GM04503 (cell line): ENCODE measurements at places on chromosomes 12 and 14.

- no peak for DNase-seq
These were observed 103.0 kb downstream of the TTLL5 start for GRCh38 chr14:75764020-75764419.

DNA sequence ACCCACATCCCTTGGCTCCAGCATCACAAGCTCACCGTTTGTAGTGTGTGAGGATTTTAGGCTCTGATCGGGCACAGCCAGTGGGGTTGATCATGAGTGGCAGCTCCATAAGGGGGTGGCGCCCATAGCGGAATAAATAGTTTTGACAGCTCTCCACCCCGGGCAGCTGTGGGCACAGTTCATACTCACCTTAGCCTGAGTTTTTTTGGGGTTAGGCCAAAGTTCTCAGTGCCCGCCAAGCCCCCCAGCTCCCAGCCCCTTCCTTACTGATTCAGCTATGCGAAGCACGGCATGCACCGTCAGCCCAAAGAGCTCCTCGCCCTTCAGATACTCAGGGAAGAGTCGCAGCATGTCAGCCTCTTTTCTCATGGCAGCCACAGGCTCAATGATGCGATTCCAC, 6.0 kb upstream of the PRKAG1 start:
- no peak for DNase-seq

DNA sequence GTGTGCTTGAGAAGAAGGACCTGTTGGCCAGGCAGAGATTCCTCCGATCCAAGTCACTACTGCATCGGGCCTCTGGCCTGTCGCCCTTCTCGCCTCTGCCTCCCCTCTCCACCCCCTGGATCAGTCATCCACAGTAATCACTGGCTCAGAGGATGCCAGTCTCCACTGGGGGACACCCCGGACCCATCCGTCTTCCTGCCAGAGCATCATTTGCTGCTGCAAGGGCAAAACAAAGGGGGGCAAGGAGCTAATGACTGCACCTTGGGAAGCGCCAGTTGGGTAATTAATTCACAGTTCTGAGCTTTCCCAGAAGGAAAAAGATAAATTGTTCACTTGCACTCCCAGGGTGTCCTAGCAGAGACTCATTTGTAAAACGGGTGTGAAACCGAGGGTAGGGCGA, 215.4 kb downstream of the GLT1D1 start:
- DNase-seq: no peak

DNA sequence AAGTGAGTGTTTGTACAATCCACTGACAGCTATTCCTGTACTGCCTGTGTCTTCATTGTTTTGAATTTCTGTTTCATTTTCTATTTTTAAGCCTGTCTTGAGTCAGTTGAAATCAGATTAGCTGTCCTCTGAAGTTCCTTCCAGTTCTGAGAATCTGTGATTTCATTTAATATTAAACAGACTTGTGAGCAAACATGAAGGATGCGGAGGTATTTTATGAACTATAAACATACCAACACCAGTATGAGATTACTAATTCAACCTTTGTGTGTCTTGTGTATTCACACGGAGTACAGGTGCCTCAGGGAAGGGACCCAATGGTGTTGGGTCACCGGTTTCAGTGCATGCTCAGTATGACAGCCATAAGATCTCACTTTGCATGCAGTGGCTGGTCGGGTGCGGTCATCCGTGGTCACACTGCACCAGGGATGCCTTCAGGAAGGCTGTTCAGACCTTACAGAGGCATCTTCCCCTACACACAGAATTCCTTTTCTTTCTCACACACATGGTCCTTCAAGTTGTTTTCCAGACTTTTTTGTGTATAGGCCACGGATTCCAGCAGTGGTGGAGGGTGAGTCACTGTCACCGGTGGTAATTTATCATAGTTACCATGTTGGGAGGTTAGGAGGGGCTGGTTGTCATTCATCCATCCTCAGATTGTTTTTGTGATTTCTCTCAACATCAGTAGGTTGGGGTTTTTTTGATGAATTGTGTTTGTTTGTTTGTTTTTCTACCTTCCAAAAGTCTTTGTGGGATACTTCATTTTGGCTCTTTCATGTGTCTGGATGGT, 103.0 kb upstream of the SFSWAP start:
- DNase-seq: no peak

DNA sequence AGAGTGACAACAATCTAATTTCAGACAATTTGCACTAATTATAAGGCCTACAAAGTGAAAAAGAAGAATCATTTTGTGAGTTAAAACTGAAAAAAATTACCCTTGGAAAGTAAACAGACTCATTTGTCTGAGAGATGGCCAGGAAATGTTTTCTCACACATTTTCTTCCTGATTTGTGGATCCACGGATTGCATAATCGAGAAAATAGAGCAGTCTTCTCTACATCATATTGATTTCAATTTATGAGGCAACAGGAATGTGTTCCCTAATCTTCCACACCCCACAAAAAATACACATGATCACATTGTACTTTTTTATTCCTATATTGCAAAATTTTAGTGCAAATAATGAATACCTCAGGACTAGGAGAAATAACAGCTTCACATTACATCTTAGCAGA, 160.8 kb downstream of the CCER1 start:
- DNase-seq: peak; percentile 1

DNA sequence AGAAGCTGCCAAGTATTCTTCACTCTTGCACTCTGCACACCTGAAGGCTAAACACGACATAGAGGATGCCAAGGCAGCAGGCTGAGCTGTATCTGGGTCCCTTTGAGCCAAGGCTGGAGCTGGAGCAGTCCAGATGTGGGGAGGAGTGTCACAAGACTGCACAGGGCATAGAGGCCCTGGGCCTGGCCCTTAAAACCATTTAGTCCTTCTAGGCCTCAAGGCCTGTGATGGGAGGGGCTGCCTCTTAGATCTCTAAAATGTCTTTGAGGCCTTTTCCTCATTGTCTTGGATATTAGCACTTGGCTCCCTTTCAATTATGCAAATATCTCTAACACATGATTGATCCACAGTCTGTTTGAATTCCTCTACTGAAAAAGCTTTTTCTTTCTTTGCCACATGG, 28.0 kb upstream of the C14orf132 start:
- no peak for DNase-seq

DNA sequence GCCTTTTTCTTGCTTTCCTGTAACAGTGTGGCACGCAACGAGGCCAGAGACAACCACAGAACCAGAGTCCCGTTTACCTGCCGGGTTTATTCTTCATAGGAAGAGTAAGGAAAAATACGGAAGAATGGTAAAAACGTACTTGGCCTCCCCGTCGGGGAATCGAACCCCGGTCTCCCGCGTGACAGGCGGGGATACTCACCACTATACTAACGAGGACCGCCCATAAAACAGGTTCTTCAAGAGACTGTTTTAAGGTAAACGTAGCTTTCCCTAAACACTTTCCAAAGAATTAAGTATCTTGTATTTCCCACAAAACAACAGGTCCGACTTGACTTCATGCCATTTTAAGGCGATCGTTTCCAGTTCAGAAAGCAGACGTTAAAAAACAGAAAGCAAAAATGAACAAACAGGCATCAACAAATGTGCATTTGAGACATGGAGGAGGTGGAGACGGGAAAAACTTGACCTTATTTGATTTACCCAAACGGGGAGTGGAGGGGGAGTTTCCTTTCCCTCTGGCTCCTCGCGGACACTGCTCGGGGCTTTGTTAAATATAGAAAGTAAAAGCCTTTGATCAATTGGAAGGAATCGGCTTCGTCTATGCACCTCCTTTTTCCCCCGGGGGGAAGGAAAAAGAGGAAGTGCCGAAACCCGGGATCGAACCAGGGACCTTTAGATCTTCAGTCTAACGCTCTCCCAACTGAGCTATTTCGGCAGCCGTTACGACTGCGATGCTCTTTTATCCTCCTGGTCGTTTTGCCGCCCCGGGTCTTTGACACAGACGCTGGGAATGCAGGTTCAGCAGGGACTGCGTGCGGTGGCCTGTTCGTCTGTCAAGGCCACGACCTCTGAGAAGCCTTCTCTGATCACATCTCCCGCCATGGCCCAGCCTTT, 13.0 kb upstream of the UBC start:
- DNase-seq: peak; percentile 37

DNA sequence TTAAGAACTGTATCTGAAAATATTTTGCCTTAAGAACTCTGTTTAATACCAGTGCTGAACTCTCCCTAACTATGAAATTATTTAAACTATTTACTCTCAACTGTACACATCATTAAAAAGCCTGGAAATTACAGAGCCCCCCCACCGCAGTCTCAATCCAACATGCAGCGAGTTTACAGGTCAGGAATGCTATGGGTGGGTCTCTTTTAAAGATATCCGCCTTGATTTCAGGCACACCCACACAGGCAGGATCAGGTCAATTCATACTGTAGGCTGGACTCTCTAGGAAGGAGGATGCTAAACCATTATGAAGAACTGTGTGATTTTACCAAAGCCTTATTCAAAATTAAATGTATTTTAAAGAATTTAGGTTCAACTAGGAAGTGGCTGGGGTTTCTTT, 16.5 kb downstream of the SPTLC2 start:
- no peak for DNase-seq

- no peak for DNase-seq
These were observed 5.5 kb downstream of the CSRNP2 start for GRCh38 chr12:51077930-51078329.
